Activated naive CD8-positive, alpha-beta T cell treated with anti-CD3 and anti-CD28 coated beads, Interleukin-2, amount 10 ng/mL, durations not matched to agents 7 days and 5 days (primary cell): ENCODE measurements at places on chromosomes 13 and 19.

GRCh38 chr13:94256721-94257120 is 222.8 kb downstream of the DCT start:
- DNase-seq: no peak

- DNase-seq: no peak
Measured at GRCh38 chr19:2483084-2483483, 7.2 kb downstream of the GADD45B start.

DNA sequence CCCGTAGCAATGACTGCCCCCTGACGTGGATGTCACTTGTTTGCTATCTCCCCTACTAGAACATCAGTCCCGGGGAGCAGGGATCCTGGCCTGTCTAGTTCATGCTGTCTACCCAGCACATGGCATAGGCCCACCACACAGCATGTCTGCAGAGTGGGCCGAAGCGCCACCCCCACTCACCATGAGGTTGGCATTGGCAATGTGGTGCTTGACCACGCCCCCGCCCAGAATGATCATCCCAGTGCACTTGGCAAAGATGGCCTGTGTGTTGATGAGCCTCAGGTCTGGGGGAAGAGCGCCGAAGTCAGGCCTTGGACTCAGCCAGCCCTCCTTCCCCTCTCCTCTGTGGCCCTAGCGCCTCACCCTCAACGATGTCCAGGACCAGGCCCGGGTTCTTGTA is 4.8 kb downstream of the DHPS start:
- no peak for DNase-seq

DNA sequence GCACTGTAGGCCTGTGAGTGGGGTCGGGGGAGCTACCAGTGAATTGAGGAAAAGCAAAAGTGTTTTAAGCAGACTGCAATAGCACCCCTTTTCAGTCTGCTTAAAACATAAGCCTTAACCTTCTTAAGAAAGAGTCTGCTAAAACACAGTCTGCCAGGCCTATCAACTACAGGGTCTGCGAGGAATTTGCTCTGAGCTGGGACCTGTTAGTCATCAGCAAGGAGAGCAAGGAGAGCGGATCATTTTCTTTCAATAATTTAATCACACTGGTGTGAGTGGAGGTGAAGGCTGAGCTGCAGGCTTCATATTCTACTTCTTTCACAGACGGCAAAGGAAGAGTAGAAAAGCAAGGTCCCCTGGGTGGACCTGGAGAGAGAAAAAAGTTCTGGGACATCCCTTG is 342.7 kb downstream of the ENOX1 start:
- no peak for DNase-seq

- DNase-seq: no peak
Measured at GRCh38 chr13:99724633-99725517, 223.6 kb downstream of the TM9SF2 start.

DNA sequence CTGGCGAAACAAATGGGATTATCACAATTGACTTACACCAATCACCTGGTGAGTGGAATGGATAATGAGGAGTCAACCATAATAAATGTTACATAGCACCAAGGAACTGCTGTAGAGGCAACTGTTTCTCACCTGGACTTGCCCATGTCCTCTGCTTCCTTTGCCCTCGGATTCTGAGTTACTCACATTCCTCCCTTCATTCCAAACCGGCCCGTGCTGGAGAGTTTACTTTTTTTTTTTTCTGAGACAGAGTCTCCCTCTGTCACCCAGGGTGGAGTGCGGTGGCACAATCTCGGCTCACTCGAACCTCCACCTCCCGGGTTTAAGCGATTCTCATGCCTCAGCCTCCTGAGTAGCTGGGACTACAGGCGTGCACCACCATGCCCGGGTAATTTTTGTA is 41.5 kb upstream of the TSC22D1 start:
- no peak for DNase-seq

GRCh38 chr13:95234242-95234641 is 67.0 kb downstream of the ABCC4 start:
- DNase-seq: no peak
